8988T (cell line): ENCODE measurements at places on chromosomes 12 and 14.

- no peak for DNase-seq
Observed at GRCh38 chr12:94553875-94554274, 94.2 kb upstream of the CEP83 start.

DNA sequence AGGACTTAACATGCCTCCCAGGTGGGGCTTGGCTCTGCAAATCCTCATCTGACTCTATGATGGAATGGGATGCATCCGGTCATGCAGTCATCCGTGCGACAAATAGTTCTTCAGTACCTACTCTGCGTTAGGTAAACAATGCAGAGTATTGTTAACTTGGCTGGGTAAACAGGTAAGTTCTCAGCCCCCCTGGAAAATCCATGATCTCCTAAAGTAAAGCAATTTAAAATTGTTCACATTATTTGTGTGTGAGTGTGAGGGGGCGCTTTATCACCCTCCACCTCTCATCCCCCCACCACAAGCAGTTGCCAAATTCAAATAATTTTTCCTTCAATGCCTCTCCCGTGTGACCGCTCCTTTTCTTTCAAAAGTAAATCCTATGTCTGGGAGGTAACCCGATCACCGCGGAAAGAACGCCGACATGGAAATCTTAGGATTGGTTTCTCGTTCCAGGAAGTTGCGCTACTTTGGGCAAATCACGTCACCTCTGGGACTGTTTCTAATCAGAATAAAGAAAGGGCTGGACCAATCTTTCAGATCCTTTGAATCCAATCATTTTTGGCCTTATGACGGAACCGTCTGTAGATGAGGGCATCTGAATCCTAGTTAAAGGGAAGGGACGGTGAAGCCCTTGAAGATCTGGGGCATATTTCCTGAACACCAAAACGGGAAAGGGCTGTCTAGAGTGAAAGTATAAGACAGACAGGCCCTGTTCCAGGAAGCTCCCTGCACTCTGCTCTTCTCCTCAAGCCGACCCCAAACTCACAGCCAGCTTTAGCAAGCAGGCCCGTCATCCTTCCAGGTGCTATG is 44.0 kb upstream of the SINHCAF start:
- no peak for DNase-seq

DNA sequence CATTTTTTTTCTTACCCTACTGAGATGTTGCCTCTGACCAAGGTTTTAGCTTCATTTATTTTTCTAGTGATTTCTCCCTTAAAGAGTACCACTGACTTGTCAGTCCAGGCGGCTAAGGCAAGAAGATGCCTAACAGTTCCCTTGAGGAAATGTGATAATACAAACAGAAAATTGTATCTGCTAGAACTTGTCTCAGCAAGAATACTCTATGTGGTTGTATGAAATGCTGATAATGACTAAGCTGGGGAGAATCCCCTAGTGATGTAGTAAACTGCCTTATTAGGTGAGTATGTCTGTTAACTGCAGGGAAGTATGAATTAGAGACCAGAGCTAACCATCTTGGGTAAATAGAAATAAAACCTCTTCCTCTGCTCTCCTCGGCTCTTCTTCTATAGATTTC is 6.7 kb downstream of the C12orf54 start:
- no peak for DNase-seq

DNA sequence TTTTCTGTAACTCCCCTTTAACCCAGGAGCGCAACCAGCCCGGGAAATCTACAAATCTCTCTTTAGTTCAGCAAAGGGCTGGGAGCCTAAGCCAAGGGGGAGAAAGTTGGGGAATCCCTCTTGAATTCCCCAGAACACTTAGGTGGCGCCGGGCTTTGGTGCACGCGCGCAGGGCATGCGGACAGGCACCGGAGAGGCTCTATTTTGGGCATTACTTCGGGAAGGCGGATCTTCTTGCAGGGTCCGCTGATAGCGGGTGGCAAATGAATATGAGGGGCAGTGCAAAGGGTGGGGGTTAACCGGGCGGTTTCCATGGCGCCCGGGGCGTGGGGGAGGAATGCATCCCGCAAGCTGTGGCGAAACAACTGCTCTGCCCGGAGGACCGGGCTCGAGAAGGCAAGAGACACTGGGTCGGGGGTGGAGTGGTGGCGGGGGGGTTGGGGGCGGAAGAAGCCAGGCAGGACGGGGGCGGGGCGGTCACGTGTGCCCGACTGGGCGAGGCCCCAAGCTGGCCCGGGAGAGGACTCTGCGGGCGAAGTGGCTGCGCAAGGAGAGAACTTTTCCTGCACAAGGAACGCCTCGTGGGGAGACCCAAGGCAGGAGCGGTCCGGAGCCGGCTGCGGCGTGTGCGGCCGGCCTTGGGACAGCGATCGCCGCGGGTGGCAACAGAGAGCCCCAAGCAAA is at the start of gene FLVCR2:
Gene FLVCR2 (plus strand): TSS at position 519 of the 684 bp plus-strand sequence. CDS start 353 bp downstream, outside the sequence.
- DNase-seq = peak; percentile 65

- DNase-seq = no peak
Observed at GRCh38 chr12:8048906-8049305, 16.4 kb downstream of the FOXJ2 start.

- no peak for DNase-seq
Observed at GRCh38 chr14:49418789-49419188, 167.4 kb downstream of the RPS29 start.

GRCh38 chr12:14900521-14901227 is 15.0 kb upstream of the MGP start:
- DNase-seq = no peak

- no peak for DNase-seq
Observed at GRCh38 chr12:18141048-18141982, 51.3 kb upstream of the RERGL start.

GRCh38 chr12:4867384-4867783 is 42.3 kb upstream of the KCNA1 start:
- no peak for DNase-seq

- DNase-seq = no peak
Observed at GRCh38 chr12:108611884-108612415, 14.1 kb upstream of the TMEM119 start.

DNA sequence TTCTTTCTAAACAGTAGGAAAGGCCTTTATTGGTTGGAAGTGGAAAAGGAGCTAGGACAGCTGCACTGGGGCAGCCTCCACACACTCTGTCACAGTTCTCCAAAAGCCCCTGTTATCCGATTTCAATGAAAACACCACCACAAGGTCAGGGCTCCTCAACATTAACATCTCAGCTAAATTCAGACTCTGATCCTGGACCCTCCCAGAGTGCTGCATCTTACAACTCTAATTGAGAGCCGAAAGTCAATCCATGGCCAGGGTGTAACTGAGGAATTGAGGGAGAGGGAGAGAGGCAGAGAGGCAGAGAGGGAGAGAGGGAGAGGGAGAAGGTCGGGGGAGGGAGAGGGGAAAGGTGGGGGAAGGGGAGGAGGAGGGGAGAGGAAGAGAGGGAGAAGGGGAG is 32.1 kb downstream of the DICER1 start:
- DNase-seq = no peak

- no peak for DNase-seq
Observed at GRCh38 chr14:73428353-73428824, 30.0 kb downstream of the NUMB start.

DNA sequence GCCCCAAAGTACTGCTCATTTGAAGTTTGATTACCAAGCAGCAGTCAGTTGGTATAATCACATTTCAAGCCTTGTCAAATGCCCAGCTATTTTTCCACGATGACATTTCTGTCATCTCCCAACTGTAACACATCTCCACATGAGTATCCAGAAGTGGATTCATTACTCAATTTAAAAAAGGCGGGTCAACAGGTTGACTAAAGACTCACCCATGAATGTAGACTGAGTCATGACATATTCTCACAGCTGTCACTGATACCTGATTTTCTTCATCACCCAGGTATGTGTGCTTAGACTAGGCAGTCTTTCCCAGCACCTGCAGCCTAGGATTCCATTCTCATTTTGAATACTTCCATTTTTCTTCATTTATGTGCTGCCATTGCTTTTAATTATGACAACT is 75.1 kb upstream of the DBX2 start:
- DNase-seq = no peak
